PC-3 (cell line): ENCODE measurements at places on chromosomes 4 and X. TPM values are rescaled to one million over a fixed set of nuclear protein-coding genes. Genes with fewer than 3 reads are reported as not detected.
A peak's percentile ranks its signal among the peaks of the same experiment; 100 is the strongest.

DNA sequence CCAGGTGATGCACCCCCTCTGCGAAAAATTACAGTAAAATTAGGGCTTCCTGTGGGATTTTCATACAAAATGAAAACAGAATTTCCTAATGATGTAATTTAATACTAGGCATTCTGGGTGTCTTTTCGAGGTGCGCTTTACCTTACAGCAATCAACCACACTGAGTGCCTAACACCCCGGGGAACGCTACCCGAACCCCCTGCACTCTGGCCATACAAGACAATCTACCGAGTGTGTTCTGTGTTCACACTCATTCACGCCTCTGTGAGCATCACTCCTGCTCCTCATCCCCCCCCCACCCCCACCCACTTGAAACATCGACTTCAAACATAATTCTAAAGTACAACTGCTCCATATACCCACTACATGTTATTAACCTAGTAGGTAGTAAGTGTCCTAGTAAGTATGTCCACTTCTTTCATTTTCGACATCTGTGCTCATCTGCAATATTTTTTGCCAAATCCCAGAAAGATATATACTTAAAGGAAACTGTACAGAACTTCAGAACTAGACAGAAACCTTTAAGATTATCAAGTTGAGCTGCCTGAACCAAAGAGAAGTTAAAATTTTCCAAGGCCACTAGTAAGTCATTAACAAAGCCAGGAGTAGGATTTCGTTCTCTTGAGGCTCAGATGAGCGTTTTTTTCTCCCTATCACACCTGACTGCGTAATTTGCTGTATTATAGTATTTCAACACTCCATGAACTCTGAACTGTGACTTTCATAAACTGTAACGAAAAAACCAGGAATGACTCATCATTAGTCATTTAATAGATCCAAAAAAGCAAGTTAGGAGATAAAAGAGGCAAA is 80.0 kb downstream of the FAT1 start:
- peak; percentile 83 for DNase-seq
- no peaks in the 10 kb centered on the region for H3K27me3 ChIP-seq
- H3K36me3 ChIP-seq: no peaks in the 10 kb centered on the region; the same call in 1 of the 2 replicates
- peaks cover 32% of the 10 kb centered on the region for H3K4me1 ChIP-seq

GRCh38 chr4:152168987-152169616 is 366.8 kb downstream of the FBXW7 start:
- no peaks in the 10 kb centered on the region for H3K27me3 ChIP-seq
- no peaks in the 10 kb centered on the region for H3K4me1 ChIP-seq
- no peaks in the 10 kb centered on the region for H3K36me3 ChIP-seq
- no peak overlapping the region for H3K27ac ChIP-seq

GRCh38 chrX:107775000-107775733 is 420 bp downstream of the TSC22D3 start:
- H3K27me3 ChIP-seq: no peaks in the 10 kb centered on the region
- no peaks in the 10 kb centered on the region for H3K36me3 ChIP-seq
- H3K4me1 ChIP-seq: peaks cover 10% of the 10 kb centered on the region
- peak overlapping the region; percentile 77 for H3K4me3 ChIP-seq
- DNase-seq: no peak

The JCHAIN gene
- not detected in 2 replicates for total RNA-seq
